ENCODE measurements at places on chromosomes 16 and 17. TPM values are rescaled to one million over a fixed set of nuclear protein-coding genes. Genes with fewer than 3 reads are reported as not detected.

GRCh38 chr17:41505809-41506767, 676 bp upstream of the KRT13 start:
- no peak for DNase-seq

GRCh38 chr16:78686601-78687000, 587.1 kb downstream of the WWOX start:
- no peak for DNase-seq

DNA sequence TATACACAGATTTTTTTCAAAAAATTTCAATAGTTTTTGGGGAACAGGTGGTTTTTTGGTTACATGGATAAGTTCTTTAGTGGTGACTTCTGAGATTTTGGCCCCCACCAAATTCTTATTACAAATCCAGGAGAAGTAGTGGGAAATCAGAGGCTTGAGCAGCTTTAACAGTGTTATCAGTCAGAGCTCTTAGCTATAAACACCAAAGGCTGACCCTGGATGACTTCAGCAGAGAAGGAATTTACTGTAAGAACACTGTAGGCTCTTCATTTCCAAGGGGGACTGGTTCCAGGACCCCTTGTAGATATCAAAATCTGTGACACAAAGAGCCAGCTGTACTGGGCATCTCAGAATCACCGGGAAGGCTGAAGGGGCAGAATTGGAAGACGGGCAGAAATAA, 17.8 kb downstream of the MPHOSPH6 start:
- no peak for DNase-seq

GRCh38 chr16:54846766-54847165, 83.9 kb upstream of the IRX5 start:
- no peak for DNase-seq

GRCh38 chr16:56773532-56773931, 43.6 kb downstream of the NUP93 start:
- no peak for DNase-seq

GRCh38 chr16:56702836-56703235, 20.6 kb downstream of the MT1X start:
- no peak for DNase-seq

DNA sequence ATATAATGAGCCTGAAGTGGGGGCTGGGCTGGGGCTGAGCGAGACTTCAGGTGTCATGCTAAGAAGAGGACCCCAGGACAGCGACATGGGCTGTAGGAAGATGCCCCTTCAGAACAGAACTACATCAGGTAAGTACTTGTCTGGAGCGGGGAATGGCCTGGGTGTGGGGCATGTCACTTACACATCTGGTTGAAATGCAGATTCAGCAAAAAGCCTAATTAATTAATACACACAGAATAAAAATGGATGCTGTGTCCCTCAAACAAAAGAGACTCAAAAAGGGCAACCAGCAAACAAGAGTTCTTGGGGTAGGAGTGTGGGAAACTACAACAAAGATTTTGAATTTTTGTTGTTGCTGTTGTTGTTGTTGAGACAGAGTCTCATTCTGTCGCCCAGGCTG, 11.8 kb downstream of the CMTM2 start:
- no peak for DNase-seq

GRCh38 chr17:41724476-41725050, 9.9 kb downstream of the HAP1 start:
- no peak for DNase-seq

DNA sequence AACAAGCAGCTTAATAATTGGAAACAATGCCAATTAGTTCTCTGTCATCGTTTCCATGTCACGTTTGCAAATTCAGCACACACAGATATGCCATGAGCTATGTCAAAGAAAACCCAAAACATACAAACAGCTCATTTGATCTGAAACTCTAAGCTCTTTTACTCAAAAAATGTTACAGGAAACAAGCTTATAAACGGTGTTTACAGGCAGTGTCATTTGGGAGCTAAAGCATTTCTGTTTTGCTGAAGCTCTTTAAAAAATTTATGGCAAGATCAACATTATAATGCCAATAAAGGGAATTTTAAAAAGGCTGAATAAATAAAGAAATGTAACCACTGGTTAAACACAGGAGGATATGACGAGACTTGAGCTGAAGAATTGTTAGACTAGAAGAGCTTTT, 94.0 kb upstream of the HS3ST2 start:
- no peak for DNase-seq

GRCh38 chr17:48500435-48501426, 30.1 kb downstream of the HOXB1 start:
- no peak for DNase-seq

DNA sequence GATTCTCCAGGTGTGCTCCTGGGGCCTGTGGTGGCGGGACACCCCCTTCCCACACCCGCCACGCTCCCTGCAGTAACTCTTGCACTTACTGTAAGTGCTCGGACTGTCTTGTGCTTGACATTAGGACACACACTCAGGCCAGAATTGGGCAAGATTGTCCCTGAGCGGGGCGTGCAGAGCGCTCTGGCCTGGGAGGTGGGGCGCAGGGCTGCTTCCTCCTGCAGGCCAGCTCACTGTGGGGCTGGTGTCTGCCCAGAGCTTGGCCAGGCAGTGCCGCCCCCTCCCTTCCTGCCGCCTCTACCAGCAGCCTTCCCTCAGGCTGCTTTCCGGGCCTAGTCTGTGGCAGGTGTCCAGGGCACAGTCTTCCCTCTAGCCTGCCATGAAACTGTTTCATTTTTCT, 6.1 kb upstream of the ATP6V0C start:
- DNase-seq: no peak

DNA sequence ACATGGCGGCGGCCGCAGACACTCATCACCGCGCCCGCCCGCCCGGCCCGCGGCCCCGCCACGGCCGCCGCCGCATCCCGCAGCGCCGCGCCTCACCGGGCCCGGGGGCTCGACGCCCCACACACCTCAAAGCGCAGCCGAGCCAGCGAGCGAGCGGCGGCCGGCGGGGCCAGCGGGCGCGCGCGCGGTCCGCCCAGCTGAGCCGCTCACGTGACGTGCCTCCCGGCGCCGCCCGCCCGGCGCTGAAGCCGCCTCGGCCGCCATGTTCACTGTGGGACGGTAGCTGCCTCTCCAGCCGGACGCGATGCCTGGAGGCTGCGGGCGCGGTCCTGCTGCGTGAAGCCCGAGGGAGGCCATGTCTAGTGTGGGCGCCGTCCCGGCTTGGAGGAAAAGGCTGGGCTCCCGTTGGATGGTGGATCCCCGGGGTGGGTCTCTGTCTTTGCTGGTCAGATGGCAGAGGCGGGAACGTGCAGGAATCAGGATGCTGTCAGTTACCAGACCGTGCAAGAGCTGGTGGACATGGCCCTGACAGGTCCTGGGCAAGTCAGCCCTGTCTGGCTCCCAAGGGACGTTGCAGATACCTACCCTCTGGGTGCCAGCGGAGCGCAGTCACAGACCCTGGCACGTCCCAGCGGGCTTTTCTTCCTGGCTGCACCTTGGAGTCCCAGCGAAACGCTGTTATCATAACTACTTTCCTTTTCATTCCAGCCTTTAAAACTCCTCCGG, at the start of gene USP31:
TSS of gene USP31 (minus strand) at position 186 of the 726 bp plus-strand sequence. CDS start at position 4, 182 bp downstream.
- DNase-seq: peak; percentile 90

DNA sequence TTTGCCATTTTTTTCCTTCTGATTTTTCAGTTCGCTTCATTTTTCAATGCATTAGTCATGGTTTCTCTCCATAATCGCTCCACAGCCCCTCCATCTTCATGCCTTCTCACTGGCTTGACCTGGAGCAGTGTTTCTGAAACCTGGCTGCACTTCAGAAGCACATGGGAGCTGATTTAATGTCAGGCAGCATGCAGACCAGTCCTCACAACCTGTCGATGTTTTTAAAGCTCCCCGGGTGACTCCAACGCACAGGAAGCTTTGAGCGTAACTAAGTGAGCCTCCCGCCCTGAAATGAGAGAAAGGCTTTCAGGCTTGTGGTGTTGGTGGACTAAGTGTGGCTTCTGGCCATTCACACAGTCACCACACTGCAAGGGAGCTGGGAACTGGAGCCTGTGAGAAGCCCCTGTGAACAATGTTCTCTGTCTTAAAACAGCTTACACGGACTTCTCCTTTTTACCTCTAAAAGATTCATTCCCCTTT, 16.8 kb upstream of the DRG2 start:
- DNase-seq: no peak

- no peak for DNase-seq
Observed at GRCh38 chr16:15732416-15732815, 82.4 kb downstream of the NDE1 start.

DNA sequence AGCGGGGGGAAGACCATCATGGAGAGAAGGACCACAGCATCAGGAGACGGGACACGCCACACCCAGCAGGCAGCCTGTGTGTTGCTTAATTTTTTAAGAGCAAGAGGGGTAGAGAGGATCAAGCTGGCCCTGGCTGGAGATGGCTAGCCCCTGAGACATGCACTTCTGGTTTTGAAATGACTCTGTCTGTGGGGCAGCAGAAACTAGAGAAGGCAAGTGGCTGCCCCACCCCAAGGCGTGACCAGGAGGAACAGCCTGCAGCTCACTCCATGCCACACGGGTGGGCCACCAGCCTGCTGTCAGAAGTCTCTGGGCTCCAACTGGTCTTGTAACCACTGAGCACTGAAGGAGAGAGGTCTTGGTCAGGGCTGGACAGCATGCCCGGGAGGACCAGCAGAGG, 75.5 kb downstream of the SOCS1 start:
- no peak for DNase-seq

GRCh38 chr17:35041390-35041789, 22.1 kb downstream of the RFFL start:
- no peak for DNase-seq

DNA sequence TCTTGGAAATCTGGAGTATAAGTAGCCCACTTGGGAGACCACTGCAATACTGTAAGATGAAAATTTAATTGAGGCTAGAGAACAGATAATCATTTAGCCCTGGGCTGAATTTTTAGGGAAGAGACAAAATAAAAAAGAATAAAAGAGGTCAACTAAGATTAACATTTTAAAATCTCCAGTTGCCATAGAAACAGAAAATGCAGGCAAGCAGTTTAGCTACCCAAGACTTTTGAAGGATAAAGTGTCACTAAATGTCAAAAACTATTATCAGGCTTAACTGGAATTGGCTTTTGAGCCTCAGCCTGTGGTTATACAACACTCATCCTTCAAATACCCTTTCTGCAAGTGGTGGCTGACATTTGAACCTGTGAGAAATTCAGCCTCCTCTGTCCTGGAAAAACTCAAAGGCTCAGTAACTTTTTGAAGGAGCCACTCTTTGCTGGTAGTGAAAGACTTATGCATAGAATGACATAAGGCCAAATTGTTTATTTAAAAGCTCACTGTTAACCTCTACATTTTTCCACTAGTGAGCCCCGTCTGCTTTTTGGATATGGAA, 220.7 kb upstream of the KCNJ16 start:
- no peak for DNase-seq

DNA sequence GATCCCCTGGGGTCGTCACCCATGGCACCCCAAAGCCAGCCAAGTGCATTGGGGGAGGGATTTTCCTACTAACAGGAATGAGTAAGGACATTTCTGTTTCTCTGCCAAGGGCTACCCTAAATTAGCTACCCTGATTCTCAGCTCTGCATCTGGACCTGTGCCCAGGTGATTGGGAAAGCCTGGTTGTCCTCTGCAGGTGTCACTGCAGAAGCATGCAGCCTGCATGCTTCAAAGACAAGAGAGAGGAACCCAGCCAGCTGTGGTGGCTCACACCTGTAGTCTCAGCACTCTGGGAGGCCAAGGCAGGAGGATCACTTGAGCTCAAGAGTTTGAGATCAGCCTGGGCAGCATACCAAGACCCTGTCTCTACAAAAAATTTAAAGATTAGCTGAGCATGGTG, 19.6 kb downstream of the BEAN1 start:
- DNase-seq: no peak

GRCh38 chr17:62860962-62861873, 53.1 kb upstream of the MARCHF10 start:
- DNase-seq: no peak

DNA sequence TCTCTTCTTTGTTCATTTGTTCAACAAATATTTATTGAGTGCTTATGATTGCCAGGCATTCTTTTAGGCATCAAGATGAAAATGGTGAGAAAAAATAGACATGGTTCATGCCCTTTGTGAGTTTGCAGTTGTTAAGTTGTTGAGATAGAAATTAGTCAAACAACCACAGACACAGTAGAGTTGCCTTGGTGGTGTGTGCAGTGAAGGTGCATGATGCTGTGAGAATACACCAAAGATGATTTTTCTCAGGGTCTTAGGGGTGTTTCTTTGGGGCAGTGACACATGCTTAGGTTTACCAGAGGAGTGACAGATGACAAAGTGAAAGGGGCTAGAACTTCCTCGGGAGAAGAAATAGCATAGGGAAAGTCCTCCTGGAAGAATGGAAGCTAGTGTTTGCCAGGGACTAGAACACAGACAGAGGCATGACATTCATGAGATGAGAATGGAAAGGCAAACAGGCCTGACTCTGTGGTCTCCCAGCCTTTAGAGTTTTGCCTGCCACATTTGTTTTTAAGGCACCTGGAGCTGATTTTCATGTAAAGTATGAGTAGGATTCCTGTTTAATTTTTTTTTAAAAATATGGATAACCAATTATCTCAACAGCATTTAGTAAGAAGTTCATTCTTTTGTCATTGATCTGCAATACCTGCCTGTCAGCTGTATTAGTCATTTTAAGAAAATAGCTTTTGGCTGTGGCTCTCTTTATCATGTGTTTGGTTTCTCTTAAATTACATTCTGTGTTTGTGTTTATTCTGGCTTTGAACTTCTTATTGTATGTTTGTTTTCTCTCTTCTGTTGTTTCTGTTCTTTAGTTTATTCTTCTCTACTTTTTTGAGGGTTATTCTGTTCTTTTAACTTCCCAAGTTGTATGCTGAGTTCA, 36.6 kb downstream of the CYLD start:
- DNase-seq: no peak

GRCh38 chr17:18314059-18314730, 599 bp downstream of the TOP3A start:
- no peak for DNase-seq

GRCh38 chr16:89880477-89881367, 7.3 kb downstream of the TCF25 start:
- DNase-seq: no peak

DNA sequence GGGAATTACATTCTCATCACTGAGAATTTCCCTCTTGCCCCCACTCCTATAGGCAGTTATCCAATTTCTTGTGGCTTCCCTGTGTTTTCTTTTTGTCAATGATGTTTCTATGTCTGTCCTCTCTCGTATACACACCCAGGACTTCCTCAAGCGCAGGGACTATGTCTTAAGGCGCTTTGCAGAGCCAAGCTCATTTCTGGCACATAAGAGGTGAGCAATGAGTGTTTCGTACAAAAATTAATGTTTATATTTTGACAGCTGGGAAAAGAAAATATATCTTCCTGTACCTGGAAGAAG, 947 bp downstream of the DDX42 start:
- DNase-seq: no peak

Gene HAGHL
- 34.2 TPM for total RNA-seq

Gene MTSS2
- total RNA-seq: 4.6 TPM

Gene CCDC200
- not detected for total RNA-seq

Gene MYO15B
- 120 TPM for total RNA-seq

Gene TOP2A
- 313 TPM for total RNA-seq

Gene ZG16
- not detected for total RNA-seq

Gene KRTAP4-11
- total RNA-seq: not detected

Gene SHISA6
- not detected for total RNA-seq

Gene TBX21
- total RNA-seq: 22.8 TPM
